Epithelial cell of proximal tubule (primary cell): ENCODE measurements at places on chromosomes 7 and 10. TPM values are rescaled to one million over a fixed set of nuclear protein-coding genes. Genes with fewer than 3 reads are reported as not detected.

The TMEM130 gene
- 0.65 and 2.4 TPM in 2 replicates for total RNA-seq

The ST8SIA6 gene
- total RNA-seq = 0.23 TPM in 1 of 2 replicates, not detected in the other

The MBL2 gene
- not detected in 2 replicates for total RNA-seq

The C10orf53 gene
- not detected in 2 replicates for total RNA-seq

The AQP1 gene
- 0.72 and 2.1 TPM in 2 replicates for total RNA-seq

The ZNF775 gene
- total RNA-seq = 4.8 and 8.6 TPM in 2 replicates

The ZDHHC16 gene
- total RNA-seq = 44.7 and 78.0 TPM in 2 replicates

GRCh38 chr7:109844362-109844761 is 1246.6 kb upstream of the LRRN3 start:
- peak; percentile 1 for DNase-seq

DNA sequence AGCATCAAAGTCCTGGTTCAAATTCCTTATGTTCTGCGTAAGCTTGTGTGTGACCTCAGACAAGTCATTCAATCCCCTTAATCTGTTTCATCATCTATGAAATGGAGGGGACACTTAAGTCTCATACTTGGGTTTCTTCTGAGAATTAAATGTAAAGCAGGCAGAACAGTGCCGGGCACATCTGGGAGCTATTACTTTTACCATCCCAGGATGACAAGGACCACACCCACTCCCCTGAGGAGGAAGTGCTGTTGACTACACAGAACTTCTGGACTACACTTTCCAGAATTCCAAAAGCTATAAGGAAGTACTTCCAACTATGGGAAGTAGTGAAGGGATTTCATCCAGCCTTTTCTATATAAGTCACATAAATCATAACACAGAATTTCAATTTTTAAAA is 294.9 kb downstream of the IPMK start:
- no peak for DNase-seq

- DNase-seq = no peak
Measured at GRCh38 chr10:118139321-118139720, 92.6 kb upstream of the RAB11FIP2 start.

DNA sequence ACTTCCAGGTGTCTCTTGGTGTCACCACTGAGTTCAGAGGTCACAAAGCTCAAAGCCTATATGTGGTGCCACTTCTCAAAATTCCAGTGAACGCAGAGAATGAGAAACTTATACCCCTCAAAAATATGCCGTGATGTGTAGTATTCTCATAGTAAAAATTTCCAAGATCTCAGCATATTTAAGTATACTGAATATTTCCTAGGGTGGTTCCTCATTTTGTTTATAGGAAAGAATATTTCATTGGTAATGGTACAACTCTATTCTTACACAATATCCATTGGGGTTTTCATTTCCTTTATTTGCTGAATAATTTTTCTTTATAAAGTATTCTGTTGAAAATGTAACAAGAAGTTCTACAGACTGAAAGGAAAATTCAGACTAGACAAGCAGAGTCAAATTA is 58.9 kb upstream of the ADO start:
- DNase-seq = no peak

GRCh38 chr7:135389971-135390370 is 119.9 kb downstream of the CNOT4 start:
- no peak for DNase-seq

GRCh38 chr7:44867073-44867995 is 18.0 kb downstream of the PURB start:
- peak; percentile 78 for DNase-seq

DNA sequence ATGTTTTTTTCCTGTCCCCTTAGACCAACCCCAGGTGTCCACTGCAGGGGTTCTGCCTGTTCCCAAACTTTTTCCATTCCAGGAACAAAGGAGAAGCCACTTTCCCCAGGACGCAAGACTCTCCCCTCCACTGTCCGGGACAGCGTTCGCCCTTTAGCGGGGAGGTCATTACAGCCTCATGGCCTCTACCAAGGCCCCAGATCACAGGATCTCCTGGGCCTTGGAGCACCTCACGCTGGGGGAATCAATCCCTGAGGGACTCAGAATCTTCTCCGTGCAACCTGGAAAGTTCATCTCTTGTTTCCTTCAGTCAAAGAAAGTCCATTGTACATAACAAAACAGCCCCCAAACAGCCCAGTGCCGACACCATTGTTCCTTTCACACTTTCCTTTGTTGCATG is 41.2 kb downstream of the MKI67 start:
- DNase-seq = no peak

DNA sequence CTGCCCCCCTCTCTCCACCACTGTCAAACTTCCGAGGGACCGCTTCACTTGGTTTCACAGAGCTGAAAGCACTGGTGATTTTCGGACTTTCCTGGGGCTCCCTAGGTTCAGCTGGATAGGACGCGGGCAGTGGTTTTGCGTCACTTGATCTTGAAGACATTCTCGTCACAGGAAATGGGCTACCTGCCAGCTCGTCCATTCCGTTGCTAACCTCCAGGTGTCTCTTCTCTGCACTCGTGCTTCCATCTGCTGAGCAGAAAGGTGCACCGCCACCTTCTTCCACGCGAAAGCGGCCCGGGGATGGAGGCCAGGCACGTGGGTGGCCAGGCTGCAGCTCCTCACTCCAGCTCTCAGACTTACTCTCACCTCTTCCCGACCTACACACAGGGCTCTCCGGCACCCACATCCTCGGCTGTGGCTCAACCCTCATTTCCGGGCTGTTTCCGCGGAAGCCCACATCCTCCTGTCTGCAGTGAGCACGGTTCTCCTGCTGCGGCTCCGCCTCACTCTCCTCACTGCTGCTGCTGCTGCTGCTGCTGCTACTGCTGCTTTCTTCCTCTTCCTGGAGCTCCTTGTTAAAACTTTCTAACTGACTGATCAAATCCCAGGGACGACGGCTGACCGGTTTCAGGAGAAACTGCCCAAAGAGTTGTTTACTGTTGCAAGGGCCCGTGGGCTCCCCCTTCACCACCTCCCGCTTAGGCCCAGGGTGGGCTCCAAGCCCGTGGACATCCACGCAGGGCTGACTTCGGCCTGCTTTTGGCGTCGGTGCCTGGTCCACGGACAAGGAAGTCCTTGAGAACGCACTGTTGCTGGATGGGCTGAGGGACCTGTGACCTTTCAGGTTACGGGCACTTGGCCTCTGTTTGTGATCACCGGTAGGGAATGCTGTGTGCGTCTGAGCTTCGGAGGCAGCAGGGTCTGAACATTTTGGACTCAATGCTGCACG is 32.1 kb downstream of the JCAD start:
- peak; percentile 9 for DNase-seq

DNA sequence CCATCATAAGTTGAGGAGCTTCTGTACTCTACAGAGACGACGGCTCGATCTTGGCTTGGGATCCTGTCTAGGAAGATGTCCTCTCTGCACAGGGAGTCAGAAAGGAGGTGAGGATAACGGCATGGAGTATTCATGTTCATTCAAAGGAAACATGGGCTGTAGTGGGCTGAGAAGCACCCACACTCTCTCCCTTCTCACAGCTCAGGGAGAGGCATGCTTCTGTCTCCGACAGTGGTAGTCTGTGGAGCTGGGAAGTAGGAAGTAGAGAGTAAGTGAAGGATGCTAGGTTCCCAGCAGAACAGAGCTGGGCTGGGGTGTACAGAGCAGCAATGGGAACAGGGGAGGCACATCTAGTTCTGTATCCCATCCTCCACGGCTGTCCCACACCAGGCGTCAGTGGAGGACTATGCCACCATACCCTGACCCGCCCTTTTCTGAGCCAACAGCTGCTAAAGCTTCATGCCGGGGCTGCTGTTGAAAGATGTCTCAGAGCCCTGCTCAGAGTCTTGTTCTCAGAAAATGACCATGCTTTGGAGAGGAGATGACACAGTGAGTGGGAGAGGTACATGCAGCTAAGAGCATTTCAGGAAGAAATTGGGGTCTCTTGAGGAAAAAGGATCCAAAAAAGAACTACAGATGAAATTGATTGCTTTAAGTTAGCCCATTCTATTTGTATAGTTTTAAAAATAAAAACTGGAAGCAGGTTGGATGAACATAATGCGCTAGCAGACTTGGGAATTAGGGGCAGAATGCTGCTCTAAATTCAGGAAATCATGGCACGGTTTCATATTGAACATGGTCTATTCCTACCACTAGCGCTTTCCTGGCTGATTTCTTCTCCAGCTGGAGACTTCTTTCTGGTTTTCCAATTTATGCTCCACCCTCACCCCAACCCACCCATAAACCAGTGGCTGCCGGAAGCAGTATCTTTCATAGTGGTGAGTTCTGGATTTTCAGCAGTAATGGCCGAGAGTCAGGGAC is 138.6 kb downstream of the CHN2 start:
- DNase-seq = no peak

DNA sequence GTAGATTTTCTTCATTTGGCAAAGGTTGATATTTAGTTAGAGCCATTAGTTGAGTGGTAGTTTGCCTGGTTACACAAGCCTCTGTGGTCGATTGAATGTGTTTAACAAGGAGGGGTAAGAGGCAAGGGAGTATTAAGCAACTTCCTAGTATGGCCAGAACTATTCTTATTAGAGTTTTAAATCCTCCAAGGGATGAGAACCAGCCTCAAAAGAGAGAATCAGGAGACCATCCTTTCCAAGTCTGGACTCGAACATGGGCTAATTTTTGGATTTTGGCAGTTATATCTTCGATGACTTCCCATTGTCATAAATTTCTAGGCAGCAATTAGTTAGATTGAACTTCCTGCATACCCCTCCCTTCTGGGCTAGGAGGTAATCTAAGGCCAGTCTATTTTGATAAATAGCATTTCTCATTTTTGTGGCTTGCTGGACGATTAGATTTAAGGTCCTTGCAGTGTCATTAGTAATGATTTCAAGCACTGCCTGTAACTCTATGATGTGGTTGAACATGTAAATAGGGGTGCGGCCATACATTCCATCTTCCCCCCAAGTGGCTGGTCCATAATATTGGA is 219.5 kb upstream of the KCND2 start:
- DNase-seq = no peak

DNA sequence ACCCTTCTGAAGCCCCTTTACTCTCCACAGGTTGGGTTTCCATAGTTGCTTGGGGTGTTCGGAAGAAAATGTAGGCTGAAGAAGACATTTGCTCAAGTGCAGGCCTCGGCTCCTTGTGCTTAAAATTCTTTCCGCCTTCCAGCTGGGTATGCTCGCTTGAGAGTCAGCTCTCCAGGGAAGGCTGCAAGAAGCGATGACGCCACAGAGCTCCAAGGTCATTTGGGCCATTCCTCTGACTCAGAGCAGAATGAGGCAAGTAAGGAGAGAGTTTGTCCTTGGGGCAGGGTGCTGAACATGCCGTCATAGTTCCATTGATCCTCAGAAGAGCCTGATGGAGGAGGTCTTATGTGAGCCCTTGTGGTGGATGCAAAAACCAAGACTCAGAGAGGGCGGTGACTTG is 27.4 kb upstream of the HSPA12A start:
- no peak for DNase-seq

- DNase-seq = peak; percentile 51
Measured at GRCh38 chr7:79241288-79242060, 212.0 kb downstream of the MAGI2 start.

GRCh38 chr10:12241810-12242529 is 46.0 kb downstream of the CDC123 start:
- DNase-seq = no peak

DNA sequence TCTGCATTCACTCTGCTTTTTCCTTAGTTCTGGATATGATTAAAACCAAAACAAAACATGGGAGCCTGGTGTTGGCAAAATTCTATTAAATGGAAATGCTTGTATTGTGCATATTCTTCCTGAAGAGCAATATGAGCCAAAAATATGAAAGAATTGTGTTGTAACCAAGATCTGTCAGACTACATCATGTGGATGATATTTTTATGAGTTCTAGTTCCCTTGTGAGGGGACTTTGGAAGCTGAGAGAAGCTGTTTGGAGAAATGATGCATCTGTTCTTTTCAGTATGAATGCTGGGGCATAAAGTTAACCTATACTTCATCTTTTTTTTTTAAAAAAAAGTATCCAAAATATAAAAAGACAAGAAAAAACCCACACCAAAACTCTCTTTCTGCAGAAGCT is 782.7 kb downstream of the ANKRD7 start:
- no peak for DNase-seq

DNA sequence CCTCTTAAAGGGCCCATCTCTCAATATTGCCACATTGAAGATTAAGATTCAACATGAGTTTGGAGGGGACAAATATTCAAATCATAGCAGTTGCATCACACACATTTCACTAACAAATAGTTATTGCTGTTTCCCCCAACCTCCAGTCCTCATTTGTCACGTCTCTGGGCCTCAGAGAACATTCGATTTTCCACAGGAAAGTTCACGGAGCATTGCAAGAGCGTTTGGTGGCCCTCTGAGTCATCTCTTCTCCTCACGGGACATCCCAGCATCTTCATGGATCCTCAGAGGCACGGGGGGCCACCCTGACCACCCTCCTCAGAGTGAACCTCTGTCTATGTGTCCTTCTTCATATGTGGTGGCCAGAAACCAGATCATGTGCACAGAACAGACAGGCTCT is 50.3 kb upstream of the CHST15 start:
- DNase-seq = no peak

DNA sequence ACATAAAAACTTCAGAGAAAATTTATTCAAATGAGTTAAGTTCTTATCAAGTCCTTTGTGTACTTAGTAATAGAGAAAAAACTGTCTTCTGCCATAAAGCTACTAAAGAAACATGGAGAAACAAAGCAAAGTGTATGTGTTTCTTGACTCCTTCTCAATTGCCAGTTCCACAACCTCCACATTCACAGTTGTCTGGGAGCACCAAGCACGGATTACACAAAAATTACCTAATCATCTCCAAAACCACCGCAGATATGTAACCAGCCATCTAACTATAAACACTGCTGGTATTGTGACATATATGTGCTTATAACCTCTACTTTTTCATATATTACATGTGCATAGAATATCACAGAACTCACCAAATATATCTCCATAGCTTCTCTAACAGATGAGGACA is 23.1 kb downstream of the MAGI2 start:
- DNase-seq = no peak

GRCh38 chr7:27156916-27157701 is 634 bp upstream of the HOXA7 start:
- DNase-seq = no peak

DNA sequence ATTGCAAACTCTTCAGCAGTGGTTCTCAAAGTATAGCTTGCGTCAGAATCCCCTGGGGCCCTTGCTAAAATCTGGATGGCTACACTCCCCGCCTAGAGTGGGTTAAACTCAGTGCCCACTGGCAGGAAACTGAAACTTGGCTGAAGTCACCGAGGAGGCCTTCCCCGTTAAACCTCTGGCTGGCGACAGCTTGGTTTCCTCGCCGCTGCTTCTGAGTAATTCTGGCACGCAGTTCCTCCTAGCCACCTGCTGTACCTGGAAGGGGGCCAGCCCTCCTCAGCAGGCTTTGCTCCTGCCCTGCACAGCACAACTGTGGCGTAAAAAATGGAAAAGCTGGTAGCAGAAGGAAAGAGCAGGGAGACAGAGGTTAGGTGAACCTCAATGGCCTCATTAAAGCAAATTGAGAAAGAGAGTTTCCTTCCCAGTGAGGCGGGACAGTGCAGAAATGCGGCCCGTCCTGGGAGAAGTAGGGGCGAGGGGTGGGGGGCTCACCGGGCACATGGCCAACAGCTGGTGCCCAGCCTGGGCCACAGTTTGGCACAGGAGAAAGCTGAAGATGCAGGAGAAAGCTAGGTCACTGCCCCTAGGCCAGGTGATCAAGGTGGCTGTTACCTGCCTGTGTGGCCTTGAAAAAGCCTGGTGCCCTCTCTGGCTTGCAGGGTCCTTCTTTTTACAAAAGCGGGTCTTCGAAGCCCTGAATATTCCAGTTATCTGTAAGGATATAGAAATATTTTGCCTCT is 46.6 kb downstream of the ALOX5 start:
- DNase-seq = peak; percentile 48
